Vein endothelial cell (primary cell): ENCODE measurements at places on chromosomes 1 and 21. TPM values are rescaled to one million over a fixed set of nuclear protein-coding genes. Genes with fewer than 3 reads are reported as not detected.

KRTAP7-1 gene
- total RNA-seq: not detected in 2 replicates

GSTM1 gene
- 20.6 TPM in 1 of 2 replicates, not detected in the other for total RNA-seq

SHE gene
- total RNA-seq: 66.0 and 81.9 TPM in 2 replicates

LAX1 gene
- total RNA-seq: under 0.01 and 0.10 TPM in 2 replicates

TEDDM1 gene
- not detected in 2 replicates for total RNA-seq

NHLH1 gene
- total RNA-seq: 0.19 and 0.33 TPM in 2 replicates

TRPM2 gene
- 0.33 and 1.1 TPM in 2 replicates for total RNA-seq

AGO4 gene
- 19.0 and 23.2 TPM in 2 replicates for total RNA-seq

MTARC1 gene
- 0.98 and 1.1 TPM in 2 replicates for total RNA-seq

KRTAP10-2 gene
- not detected in 2 replicates for total RNA-seq

FAM72A gene
- total RNA-seq: 1.6 and 5.1 TPM in 2 replicates

S100A1 gene
- total RNA-seq: 0.38 TPM in 1 of 2 replicates, not detected in the other

TMEM61 gene
- total RNA-seq: not detected in 2 replicates

RYR2 gene
- total RNA-seq: 0.10 TPM in 1 of 2 replicates, not detected in the other

TSPEAR gene
- total RNA-seq: not detected in 2 replicates

RAB25 gene
- total RNA-seq: not detected in 2 replicates

CFAP107 gene
- total RNA-seq: not detected in 2 replicates

TFF1 gene
- not detected in 2 replicates for total RNA-seq

AMY1B gene
- total RNA-seq: not detected in 2 replicates

HSPA6 gene
- total RNA-seq: 0.10 and 0.33 TPM in 2 replicates

TADA1 gene
- total RNA-seq: 9.1 and 10.3 TPM in 2 replicates

C1orf87 gene
- not detected in 2 replicates for total RNA-seq

WNT2B gene
- 2.3 and 2.9 TPM in 2 replicates for total RNA-seq
